HCEC 1CT (cell line): ENCODE measurements at places on chromosomes 6 and 20.

- no peak for DNase-seq
Observed at GRCh38 chr6:149037051-149037671, 280.4 kb upstream of the TAB2 start.

GRCh38 chr20:35891375-35891774, 62.9 kb downstream of the SCAND1 start:
- peak; percentile 78 for DNase-seq

GRCh38 chr6:129381885-129382284, 328.1 kb downstream of the ARHGAP18 start:
- DNase-seq: no peak

DNA sequence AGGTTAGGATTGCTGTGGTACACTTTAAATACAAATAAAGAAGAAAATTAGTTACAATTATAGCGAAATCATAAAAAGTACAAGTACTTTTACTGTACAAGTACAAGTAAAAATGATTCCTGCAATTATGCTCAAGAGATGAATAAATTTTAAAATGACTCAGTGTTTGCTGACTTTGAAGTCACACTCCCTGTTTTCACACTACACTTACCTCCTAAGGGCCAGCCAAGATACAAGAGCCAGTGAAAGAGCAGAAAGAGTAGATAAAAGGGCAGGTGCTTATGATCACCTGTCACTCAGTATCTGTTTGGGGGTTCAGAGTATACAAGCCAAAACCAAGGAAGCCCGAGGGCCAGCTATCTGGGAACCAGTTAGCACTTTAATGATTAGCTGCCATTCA, 41.0 kb upstream of the COL21A1 start:
- DNase-seq: no peak

DNA sequence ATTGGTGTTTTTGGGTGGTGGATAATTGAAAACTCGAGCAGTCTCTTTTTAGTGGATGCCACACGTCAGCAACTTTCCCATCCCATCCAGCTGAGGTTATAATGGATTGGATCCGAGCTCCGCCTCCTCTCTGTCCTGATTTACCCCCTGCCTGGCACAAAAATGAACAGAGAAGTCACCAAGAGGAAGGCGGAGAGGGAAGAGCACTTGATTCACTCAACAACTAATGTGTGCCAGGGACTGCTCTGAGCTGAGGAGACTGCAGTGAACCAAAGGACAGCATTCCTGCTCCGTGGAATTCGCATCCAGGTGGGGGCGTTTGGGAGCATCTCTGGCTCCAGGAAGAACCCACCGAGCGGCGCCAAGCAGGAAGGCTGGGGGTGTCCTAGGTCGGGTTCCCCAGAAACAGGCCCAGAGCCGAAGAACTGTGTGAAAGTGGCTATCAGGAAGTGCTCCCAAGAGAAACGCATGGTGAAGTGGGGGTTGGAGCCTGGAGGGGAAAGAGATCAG, 95.8 kb upstream of the NAA20 start:
- DNase-seq: no peak

DNA sequence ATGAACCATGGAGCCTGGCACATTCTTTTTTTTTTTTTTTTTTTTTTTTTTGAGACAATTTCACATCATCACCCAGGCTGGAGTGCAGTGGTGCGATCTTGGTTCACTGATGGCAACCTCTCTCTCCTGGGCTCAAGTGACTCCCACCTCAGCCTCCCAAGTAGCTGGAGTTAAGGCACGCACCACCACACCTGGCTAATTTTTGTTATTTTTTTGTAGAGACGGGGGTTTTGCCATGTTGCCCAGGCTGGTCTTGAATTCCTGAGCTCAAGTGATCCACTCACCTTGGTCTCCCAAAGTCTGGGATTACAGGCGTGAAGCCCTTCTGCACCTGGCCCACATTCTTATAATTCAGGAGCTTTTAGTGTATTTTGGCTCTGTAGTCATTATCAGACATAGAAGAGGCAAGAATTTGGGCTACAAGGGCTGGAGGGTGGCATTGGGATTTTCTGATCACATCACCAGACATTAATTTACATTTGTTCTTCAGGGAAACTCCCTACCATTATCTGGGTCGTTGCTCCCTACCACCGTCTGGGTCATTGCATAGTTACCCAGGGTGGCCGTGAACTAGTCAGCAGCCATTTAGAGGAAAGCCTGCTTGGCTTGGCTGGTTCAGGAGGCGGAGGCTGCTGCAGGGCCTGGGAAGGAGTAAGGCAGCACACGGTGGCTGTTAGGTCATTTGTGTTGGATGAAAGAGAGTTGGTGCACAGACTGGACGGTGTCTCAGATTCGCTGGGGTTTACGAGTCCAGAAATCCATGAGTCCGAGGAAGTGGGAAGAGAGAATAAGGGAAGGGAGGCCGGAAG, 17.6 kb downstream of the ARID1B start:
- DNase-seq: no peak

DNA sequence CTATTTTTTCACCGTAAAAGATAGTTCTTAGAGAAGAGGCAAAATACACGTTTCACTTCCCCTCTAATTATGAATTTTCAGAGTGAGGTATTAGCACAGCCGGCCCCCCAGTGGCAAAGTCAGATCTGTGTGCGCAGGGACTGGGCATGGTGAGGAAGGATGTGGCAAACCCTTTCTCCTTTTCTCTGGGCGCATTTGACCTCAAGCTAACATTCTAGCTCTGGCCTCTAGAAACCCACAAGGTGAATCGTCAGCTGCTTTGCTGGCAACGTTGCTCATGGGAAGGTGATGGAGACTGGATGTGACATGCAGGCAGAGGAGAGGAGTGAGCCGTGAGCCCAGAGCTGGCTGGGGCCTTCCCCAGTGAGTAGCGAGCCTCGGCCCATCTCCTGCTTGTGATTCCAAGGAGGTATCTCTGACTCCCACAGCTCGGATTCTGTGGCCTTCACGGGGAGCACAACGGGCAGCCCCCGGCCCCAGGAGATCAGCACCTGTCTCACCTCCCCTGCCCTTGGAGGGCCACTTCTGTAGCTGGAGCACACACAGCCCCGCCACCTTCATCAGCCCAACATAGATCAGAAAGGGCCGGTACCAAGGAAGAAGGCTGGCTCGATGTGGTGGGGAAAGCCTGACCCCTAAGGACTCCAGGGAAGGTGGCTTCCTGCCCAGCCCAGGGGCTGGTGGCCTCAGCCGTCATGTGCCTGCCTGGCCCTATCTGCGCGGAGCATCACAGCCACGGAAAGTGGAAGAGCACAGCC, 152.8 kb downstream of the TAF4 start:
- no peak for DNase-seq

GRCh38 chr6:131911951-131912350, 39.2 kb downstream of the CCN2 start:
- peak; percentile 17 for DNase-seq

DNA sequence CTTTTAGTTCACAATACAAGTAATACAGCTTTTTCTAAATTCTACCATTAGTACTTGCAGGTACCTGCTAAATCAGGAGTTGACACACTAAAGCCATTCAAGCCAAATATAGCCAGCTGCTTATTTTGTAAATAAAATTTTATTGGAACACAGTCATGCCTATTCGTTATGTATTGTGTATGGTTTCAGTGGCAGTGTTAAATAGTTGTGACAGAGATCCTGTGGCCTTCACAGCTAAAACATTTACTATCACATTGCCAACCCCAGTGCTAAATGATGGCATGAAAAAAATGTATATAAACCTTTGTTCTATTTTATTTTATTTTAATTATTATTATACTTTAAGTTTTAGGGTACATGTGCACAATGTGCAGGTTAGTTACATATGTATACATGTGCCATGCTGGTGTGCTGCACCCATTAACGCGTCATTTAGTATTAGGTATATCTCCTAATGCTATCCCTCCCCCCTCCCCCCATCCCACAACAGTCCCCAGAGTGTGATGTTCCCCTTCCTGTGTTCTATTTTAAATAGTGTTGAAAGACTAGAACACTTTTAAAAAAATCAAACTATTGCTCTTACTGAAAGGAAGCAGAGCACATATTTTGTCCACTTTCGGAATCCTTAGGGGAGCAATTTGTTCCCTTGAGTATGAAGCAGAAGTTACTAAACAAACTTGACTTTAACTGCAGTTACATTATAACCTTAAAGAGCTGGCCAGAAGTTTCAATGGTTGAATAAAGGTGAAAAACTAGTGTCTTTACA, 115.7 kb downstream of the PRIM2 start:
- peak; percentile 23 for DNase-seq

- DNase-seq: no peak
Observed at GRCh38 chr20:63484236-63484635, 11.8 kb upstream of the KCNQ2 start.
